ENCODE measurements at places on chromosomes 7 and 10.

DNA sequence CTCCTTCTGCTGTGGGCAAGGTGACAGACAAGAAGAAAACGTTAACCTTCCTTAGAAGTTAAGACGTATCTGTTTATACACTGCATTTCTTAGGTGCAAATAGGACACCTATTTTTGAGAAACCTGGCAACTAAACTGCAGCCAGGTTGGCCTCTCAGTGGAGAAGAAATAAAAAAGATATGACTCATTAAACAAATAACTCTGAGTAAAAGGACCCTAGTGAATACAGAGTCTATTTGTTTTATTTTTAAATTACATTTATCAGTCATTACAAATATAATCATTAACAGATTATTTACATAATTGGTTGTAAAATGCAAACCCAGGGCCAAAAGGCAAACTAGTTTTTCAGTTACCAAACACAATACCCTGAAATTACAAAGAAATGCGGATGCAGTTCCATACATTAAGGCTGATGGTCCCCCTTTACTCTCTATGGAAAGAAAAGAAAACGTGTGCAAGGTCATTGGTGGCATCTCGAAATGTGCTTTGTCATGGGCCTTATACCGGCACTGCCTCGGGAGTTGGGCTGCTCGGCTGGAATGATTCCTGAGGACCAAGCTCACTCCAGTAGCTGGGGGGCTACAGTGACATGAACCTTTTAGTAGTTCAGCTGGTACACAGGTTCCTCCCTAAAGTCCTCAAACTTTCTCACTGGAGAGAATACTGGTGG lies 38.4 kb downstream of the ADRB1 start:
- no peak overlapping the region for H3K27ac ChIP-seq
- H3K4me1 ChIP-seq, result no peaks in the 10 kb centered on the region
- DNase-seq, result no peak
- H3K27me3 ChIP-seq, result no peaks in the 10 kb centered on the region
- no peaks in the 10 kb centered on the region for H3K36me3 ChIP-seq

DNA sequence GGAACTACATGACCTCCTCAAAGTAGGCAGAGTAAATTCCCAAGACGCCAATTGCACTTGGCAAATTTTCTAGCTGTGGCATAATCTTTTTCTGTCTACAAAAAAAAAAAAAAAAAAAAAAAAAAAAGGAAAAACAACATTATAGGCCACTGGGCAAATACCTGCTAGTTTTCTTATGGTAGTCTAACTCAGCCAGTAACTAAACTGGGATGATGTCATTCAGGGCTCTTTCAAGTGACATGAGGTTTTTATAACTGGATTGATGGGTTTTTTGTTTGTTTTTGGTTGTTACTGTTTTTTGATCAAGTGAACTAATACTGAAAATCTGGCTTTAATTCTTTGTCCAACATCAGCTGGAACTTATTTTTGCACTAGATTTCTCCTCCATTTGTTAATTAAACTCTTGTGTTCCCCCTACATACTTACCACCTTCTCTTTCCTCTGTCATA lies 7.4 kb upstream of the VIM start:
- no peak for DNase-seq
- H3K27ac ChIP-seq, result peak overlapping the region; percentile 44
- H3K36me3 ChIP-seq, result no peaks in the 10 kb centered on the region
- H3K4me1 ChIP-seq, result no peaks in the 10 kb centered on the region
- no peak overlapping the region for H3K4me3 ChIP-seq

GRCh38 chr10:20181434-20181833 lies 365.2 kb downstream of the PLXDC2 start:
- no peak for DNase-seq
- no peaks in the 10 kb centered on the region for H3K27me3 ChIP-seq
- no peaks in the 10 kb centered on the region for H3K4me1 ChIP-seq
- H3K27ac ChIP-seq, result no peak overlapping the region
- no peak overlapping the region for H3K4me3 ChIP-seq

GRCh38 chr7:30206942-30207341 lies 72.2 kb downstream of the MTURN start:
- no peaks in the 10 kb centered on the region for H3K27me3 ChIP-seq
- no peak overlapping the region for H3K4me3 ChIP-seq
- no peaks in the 10 kb centered on the region for H3K36me3 ChIP-seq
- no peaks in the 10 kb centered on the region for H3K4me1 ChIP-seq

GRCh38 chr7:33952824-33953223 lies 47.5 kb downstream of the BMPER start:
- no peak overlapping the region for H3K27ac ChIP-seq
- no peak for DNase-seq
- H3K4me1 ChIP-seq, result no peaks in the 10 kb centered on the region
- no peak overlapping the region for H3K4me3 ChIP-seq
- no peaks in the 10 kb centered on the region for H3K27me3 ChIP-seq

All from breast epithelium (tissue), 4 donors.